Peyer's patch (tissue), 4 donors: ENCODE measurements at places on chromosomes 13 and 19. TPM values are rescaled to one million over a fixed set of nuclear protein-coding genes. Genes with fewer than 3 reads are reported as not detected.
A peak's percentile ranks its signal among the peaks of the same experiment; 100 is the strongest.

DNA sequence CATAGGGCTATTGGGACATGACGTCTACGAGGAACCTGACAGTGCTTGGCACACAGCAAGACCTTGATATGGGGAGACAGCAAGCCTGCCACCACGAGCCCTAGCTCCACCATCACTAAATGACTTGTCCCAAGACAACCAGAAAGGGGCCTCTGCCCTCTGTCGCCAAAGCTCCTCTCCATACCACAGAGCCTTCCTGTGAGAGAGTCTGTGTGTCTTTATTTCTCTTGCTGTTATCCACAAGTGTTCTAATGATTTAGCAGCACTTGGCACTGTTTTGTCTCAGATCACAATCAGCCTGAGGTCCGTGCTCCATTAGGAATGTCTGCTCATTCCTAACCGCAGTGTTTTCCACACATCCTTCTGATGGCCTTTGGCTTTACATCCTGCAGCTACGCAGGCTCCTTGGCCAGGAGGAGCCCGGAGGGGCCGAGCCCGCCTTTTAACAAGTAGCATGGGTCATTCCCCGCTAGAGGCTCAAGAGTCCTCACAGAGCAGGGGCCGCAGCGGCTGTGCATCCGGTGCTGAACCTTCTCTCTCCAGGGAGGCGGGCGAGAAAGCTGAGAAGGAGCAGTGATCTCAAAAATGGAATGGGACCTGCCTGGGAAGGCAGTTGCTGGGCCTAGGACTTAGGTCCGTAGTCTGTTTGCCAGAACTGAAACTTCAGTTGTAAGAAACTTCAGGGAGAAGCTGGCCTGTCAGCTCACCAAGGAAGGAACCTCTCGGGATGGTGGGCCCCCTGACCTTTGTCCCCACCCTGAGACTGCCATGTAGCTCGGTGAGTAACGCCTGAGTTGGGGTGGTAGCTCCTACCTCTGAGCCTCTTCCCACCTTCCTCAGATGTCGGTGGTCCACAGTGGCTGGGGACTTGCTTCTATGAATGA lies 61.1 kb upstream of the HMGB1 start:
- no peak for DNase-seq
- H3K4me1 ChIP-seq: no peaks in the 10 kb centered on the region
- no peak overlapping the region for H3K27ac ChIP-seq
- H3K36me3 ChIP-seq: no peaks in the 10 kb centered on the region
- H3K4me3 ChIP-seq: no peak overlapping the region
- H3K27me3 ChIP-seq: no peaks in the 10 kb centered on the region

CEACAM7 gene
- total RNA-seq: not detected

DNA sequence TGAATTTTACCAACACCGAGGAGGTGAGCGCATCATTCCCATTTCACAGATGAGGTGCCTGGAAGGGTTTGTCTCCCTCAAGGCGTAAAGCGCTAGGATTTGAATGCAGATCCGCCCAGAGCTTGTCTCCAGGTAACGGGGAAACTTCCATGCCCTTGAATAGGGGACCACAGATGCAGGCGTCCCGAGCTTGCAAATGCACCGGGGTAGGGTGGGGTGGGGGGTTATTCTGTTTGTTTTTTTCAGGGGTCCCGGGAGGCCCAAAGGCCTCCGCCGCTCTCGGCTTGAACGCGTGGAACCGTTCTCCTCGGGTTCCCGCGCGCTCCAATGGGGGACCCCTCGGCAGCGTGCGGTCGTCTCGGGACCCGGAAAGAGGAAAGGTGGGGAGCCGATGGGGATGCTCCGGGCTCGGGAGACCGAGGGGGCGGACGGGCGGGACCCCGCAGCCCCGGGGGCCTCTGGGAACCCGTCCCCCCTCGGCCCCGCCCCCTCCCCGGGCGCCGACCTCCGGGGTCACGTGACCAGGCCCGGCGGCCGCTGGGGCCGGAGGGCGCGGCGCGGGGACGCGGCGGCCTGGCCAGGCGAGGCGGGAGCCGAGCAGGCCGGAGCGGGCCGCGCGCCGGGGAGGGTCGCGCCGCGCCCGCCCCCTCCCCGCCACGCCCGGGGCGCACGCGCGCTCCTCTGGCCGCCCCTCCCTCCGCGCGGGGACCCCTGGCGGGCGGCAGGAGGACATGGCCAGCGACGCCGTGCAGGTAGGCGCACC lies at the start of gene PKN1:
Gene PKN1 (plus strand): TSS at position 516 of the 763 bp plus-strand sequence. CDS start 216 bp downstream, at position 732.
- peak; percentile 72 for DNase-seq
- H3K4me1 ChIP-seq: no peaks in the 10 kb centered on the region
- H3K27ac ChIP-seq: peak within 1 kb of the TSS; percentile 74
- H3K4me3 ChIP-seq: peak within 1 kb of the TSS; percentile 89

NCAN gene
- total RNA-seq: not detected

GRCh38 chr19:35107545-35107944 lies 8.1 kb upstream of the FXYD3 start:
- no peak for DNase-seq
- no peak overlapping the region for H3K4me3 ChIP-seq
- H3K36me3 ChIP-seq: no peaks in the 10 kb centered on the region
- H3K27ac ChIP-seq: no peak overlapping the region
- no peaks in the 10 kb centered on the region for H3K27me3 ChIP-seq

WDR87 gene
- total RNA-seq: not detected

DNA sequence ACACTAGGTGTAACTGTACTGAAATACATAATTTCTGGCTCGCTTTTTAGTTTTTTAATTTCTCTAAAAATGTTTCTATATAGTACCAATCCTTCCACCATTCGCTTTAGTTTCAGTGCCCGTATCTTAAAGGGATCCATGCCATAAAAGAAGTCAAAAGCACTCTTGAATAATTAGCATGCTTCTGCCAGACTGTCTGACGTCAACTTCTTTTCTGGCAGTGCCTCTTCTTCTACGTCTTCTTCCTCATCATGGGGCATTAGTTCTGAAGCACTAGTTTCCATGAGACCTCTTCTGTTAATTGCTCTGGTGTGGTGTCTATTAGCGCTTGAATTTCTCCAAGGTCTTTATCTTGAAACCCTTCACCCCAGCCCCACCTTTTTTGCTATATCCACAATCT lies 93.8 kb upstream of the DOCK9 start:
- peaks cover 3% of the 10 kb centered on the region for H3K4me1 ChIP-seq
- no peak overlapping the region for H3K27ac ChIP-seq
- no peaks in the 10 kb centered on the region for H3K27me3 ChIP-seq
- DNase-seq: no peak
- no peak overlapping the region for H3K4me3 ChIP-seq
- peaks cover 5% of the 10 kb centered on the region for H3K36me3 ChIP-seq

RRAS gene
- 48.0 TPM for total RNA-seq

DNA sequence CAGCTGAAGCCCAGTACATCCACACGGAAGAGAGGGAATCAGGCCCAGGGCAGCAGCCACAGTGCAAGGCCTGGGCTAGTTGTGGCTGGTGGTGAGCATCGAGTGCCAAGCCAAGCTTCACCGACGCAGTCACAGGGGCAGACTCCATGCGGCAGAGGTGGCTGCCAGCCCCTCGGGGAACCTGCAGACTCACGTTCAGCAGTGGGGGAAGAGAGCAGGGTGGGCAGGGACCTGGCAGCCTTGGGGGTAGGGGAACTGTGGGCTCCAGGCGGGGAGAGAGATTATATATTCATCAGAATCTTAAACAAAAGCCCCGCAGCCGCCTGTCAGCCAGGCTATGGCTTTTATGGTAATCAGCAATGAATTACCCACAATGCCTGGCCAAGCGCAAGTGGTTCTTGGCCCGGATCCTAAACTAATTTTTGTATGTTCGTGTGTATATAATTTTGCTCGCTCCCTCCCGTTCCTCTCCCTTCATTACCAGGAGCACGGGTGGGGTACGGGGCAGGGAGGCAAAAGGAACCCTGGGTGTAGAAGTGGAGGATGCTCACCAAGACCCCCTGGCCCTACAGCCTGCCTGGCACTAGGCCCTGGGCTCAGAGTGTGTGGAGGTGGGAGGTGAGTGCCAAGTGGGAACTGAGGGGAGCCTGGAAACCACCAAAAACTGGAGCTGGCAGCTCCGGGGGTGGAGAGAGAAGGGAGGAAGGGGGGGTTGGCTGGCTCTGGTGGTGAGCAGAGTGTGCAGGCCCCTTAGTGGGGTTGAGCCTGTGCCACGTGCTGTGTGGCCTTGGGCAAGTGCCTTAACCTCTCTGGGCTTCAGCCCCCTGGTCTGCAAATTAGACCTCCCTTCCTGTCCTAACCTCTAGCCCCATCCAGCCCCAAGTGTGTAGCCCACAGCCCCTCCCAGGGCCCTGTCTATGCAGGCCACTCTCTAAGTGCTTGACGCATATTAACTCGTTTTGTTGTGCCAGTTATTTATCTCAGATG lies 31.9 kb downstream of the PTPRS start:
- H3K27ac ChIP-seq: peak overlapping the region; percentile 52

- H3K4me3 ChIP-seq: no peak overlapping the region
- no peaks in the 10 kb centered on the region for H3K27me3 ChIP-seq
- H3K36me3 ChIP-seq: no peaks in the 10 kb centered on the region
- no peak overlapping the region for H3K27ac ChIP-seq
Observed at GRCh38 chr19:6710273-6711077, 10.0 kb downstream of the C3 start.

TEX101 gene
- total RNA-seq: not detected

DNA sequence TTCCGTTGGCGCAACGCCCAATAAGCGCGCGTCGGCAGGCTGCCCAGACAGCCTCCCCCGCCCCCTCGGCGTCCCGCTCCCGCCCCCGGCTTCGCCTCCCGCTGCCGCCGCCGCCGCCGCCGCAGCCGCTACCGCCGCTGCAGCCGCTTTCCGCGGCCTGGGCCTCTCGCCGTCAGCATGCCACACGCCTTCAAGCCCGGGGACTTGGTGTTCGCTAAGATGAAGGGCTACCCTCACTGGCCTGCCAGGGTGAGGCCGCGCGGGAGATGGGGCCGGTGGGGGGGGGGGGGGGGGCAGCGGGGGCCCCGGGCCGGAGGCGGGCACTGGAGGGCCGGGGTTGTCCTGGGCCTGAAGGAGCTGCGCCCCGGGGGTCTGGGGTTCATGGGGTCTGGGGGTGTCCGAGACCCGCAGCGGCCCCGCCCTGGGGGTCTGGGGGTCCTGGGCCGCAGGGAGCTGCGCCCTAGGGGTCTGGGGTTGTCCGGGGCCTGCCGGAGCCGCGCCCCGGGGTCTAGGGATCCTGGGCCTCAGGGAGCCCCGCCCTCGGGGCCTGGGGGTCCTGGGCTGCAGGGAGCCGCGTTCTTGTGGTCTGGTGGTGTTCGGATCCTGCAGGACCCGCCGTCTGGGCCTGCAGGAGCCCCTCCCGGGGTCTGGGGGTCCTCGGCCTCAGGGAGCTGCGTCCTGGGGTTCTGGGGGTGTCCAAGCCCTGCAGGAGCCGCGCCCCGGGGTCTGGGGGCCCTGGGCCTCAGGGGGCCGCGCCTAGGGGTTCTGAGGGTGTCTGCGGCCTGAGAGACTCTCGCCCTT lies at the start of gene HDGFL2:
Gene HDGFL2 (plus strand): TSS at position 124 of the 801 bp plus-strand sequence. CDS start 54 bp downstream, at position 178.
- peak within 1 kb of the TSS; percentile 83 for H3K4me3 ChIP-seq
- peak within 1 kb of the TSS; percentile 85 for H3K27ac ChIP-seq
- DNase-seq: no peak
- no peaks in the 10 kb centered on the region for H3K27me3 ChIP-seq
- H3K4me1 ChIP-seq: peaks cover 18% of the 10 kb centered on the region

DNA sequence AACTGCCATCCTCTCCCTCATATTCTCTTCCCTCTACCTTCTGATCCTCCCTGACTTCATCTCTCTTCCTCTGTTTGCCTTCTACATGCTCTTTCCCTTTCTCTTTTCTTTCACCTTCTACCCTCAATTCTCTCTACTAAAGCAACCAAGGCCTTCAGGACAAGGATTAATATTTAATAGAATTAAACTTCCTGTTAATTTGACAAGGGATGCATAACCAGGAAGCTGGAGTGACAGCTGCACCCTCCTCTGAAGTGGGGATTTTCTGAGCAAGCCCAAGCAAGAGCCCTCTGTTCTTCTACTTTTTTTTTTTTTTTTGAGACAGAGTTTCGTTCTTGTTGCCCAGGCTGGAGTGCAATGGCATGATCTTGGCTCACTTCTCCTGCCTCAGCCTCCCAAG lies 63.4 kb upstream of the MED4 start:
- no peak overlapping the region for H3K4me3 ChIP-seq
- H3K4me1 ChIP-seq: no peaks in the 10 kb centered on the region
- H3K27me3 ChIP-seq: no peaks in the 10 kb centered on the region

GRCh38 chr19:45163156-45163555 lies 2.4 kb upstream of the NKPD1 start:
- H3K4me3 ChIP-seq: no peak overlapping the region
- H3K36me3 ChIP-seq: no peaks in the 10 kb centered on the region
- no peak for DNase-seq
- no peaks in the 10 kb centered on the region for H3K4me1 ChIP-seq

C19orf67 gene
- total RNA-seq: not detected

N4BP2L2 gene
- 263 TPM for total RNA-seq

DNA sequence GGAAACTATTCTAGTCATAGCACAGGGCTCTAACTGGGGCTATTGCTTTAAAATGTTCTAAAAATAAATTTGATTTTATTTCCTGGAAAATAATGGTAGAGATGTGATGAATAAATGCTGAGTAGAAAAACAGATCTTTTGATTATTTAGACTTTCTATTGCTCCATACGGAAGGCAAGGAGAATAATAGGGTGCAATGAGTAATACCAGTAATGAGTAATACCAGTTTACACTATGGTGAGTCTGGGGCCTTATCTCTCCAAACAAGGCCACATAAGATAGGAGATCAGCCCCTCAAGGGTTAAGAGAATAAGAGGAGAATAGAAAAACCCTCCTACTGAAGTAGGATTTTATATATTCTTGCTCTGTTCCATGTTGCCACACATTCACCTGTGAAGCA lies 390.4 kb downstream of the KLF5 start:
- no peaks in the 10 kb centered on the region for H3K36me3 ChIP-seq
- no peak overlapping the region for H3K27ac ChIP-seq
- no peak for DNase-seq
- H3K27me3 ChIP-seq: no peaks in the 10 kb centered on the region
- H3K4me3 ChIP-seq: no peak overlapping the region
- no peaks in the 10 kb centered on the region for H3K4me1 ChIP-seq

DNA sequence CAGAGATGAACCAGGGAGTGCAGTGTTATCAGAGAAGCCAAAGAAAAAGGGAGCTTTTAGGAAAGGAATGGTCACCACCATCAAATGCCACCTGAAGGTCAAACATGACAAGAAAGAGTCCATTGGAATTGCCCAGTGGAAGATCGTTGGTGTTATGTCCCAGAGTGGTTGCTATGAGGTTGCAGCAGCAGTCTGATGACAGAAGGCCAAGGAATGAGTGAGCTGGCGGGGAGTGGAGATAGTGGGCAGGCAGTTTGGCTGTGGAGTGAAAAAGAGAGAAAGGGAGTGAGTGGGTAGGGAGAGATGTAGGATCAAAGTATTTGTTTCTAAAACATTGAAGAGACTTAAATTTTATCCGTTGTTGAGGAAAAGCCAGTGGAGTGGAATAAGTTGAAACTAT lies 117.4 kb upstream of the WASF3 start:
- no peaks in the 10 kb centered on the region for H3K4me1 ChIP-seq
- H3K27me3 ChIP-seq: no peaks in the 10 kb centered on the region
- H3K27ac ChIP-seq: no peak overlapping the region
- H3K4me3 ChIP-seq: no peak overlapping the region
- no peaks in the 10 kb centered on the region for H3K36me3 ChIP-seq

GRCh38 chr19:6963937-6964336 lies 57.3 kb downstream of the MBD3L2B start:
- H3K4me3 ChIP-seq: no peak overlapping the region
- peak; percentile 56 for DNase-seq
- no peaks in the 10 kb centered on the region for H3K36me3 ChIP-seq
- H3K27ac ChIP-seq: no peak overlapping the region
- H3K4me1 ChIP-seq: no peaks in the 10 kb centered on the region
- H3K27me3 ChIP-seq: no peaks in the 10 kb centered on the region
